HCT116 (cell line): ENCODE measurements at places on chromosomes 2 and 18. TPM values are rescaled to one million over a fixed set of nuclear protein-coding genes. Genes with fewer than 3 reads are reported as not detected.
A peak's percentile ranks its signal among the peaks of the same experiment; 100 is the strongest.

DNA sequence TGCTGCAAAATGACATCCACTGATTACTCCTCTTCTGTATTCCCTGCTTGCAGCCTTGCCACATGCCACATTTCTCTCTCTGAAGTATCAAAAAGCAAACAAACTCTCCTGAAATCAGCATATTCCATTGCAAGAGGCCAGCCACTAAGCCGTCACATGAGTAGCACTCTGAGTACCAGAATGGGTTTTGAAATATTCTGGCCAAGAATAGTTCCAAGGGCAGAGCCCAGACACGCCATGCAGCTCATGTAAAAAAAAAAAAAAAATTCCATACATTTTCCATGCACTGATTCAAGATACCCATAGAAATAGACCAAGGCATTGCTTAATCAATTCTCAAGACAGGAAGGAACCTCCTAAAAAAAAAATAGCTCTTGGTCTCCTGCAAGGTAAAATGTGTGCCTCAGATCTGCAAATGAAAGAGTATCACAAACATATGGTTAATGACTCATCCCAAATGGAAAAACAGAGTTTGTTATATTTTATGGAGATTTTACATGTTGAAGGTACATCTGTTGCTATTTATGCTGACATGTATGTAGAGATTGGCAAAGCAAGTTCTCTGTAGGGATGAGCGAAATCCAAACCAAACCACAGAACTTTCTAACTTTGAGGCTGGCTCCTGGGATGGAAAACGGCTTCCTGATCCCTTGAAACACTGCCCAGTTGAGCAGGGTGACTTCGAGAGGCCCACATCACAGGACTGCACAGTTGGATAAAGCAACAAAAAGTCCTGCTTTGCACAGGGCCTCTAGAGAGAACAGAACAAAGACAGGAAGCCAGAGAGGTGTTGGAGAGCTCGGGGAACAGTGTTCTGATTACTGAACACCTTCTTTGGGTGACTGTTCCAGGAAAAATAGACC lies 346.2 kb downstream of the ZNF521 start:
- H3K4me3 ChIP-seq = no peak overlapping the region
- no peak for DNase-seq
- no peaks in the 10 kb centered on the region for H3K36me3 ChIP-seq

Gene LIMS4
- total RNA-seq = 1.1 TPM

GRCh38 chr18:45277908-45278307 lies 337.4 kb upstream of the SLC14A2 start:
- H3K27me3 ChIP-seq = no peaks in the 10 kb centered on the region
- no peaks in the 10 kb centered on the region for H3K4me1 ChIP-seq
- H3K4me3 ChIP-seq = no peak overlapping the region
- DNase-seq = no peak

DNA sequence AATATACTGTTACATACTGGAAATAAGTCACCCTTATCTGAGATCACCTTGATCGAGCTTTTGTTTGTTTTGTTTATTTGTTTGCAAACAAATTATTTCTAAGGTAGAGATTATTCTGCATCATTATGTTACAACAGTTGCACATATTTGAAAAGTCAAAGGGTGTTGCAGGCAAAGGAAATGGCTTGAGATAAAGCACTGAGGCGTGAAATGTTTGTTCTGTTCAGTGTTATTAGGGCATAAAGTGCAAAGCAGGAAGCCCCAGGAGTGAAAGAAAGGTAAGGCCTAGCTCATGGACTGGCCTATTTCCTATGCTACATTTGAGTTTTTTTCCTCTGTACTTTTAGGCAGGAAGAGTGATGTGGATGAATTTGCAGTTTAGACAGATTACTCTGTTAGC lies 1815.6 kb upstream of the LRRTM1 start:
- no peak overlapping the region for H3K27ac ChIP-seq
- H3K36me3 ChIP-seq = no peaks in the 10 kb centered on the region
- H3K4me1 ChIP-seq = no peaks in the 10 kb centered on the region
- H3K4me3 ChIP-seq = no peak overlapping the region
- H3K27me3 ChIP-seq = no peaks in the 10 kb centered on the region
- no peak for DNase-seq

DNA sequence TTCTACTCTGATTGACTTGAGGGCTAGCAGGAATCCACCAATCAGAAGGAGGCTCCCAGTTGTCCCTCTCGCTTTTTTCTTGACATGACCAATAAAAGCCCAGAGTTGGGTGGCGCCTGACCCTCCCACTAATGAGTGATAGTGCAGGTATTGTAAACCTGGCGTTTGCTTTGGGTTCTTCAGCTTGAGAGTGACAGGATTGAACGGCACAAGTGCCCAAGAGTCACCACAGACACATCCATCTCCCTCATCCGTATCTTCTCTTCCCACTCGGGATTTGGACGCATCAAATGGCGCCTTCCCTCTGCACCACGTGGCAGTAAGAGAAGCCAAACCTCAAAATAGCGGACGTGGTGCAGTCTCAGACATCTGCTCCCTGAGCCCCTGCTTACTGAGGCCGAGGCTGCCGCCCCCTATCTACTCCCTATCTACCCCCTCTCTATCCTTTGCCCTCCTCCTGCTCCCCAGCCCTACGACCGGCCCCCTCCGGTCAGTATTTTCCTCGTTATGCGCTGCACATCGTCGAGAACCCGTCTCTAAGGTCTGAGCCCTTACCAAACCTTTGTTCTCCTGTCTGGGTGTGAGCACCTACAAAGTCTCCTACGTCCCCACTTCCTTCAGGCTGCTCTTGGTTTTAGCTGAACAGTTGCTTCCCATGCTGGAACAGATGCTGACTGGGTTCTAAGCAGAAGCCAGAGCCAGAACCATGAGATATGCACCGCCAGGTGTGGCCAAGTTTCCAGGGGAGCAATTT lies 881 bp upstream of the FAM161A start:
- no peaks in the 10 kb centered on the region for H3K36me3 ChIP-seq
- peak overlapping the region; percentile 61 for H3K4me3 ChIP-seq
- H3K27me3 ChIP-seq = no peaks in the 10 kb centered on the region
- H3K4me1 ChIP-seq = peaks cover 26% of the 10 kb centered on the region

Gene RUFY4
- total RNA-seq = 0.27 TPM

- H3K27me3 ChIP-seq = no peaks in the 10 kb centered on the region
- H3K4me1 ChIP-seq = peaks cover 17% of the 10 kb centered on the region
- H3K36me3 ChIP-seq = no peaks in the 10 kb centered on the region
Observed at GRCh38 chr2:100782380-100782878, 37.5 kb upstream of the NPAS2 start.

Gene FSHR
- not detected for total RNA-seq

- no peaks in the 10 kb centered on the region for H3K27me3 ChIP-seq
- no peaks in the 10 kb centered on the region for H3K36me3 ChIP-seq
- no peaks in the 10 kb centered on the region; the same call in 1 of the 2 replicates for H3K4me1 ChIP-seq
- H3K4me3 ChIP-seq = no peak overlapping the region
- no peak for DNase-seq
- no peak overlapping the region for H3K27ac ChIP-seq
Observed at GRCh38 chr2:239753401-239753837, 271.7 kb downstream of the NDUFA10 start.

Gene MC5R
- total RNA-seq = not detected

DNA sequence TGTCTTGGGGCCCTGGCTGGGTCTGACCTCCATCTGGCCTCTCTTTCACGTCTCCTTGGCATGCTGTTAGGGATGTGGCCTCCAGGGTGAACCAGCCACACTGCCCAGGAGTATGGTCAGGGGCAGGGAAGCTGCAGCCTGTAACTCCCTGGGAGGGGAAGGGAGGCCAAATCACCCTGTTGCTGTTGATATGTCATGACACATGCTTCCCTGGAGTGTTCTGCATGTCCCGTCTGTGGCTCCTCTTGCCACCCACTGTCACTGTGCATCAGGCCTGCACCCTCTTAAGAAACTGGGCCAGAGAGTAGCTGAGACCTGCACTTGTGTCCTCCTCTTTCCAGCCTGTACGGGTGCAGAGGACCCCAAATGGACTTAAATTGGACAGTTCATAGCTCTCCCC lies 221.3 kb downstream of the FHOD3 start:
- no peaks in the 10 kb centered on the region for H3K36me3 ChIP-seq
- H3K27me3 ChIP-seq = no peaks in the 10 kb centered on the region
- H3K27ac ChIP-seq = no peak overlapping the region
- H3K4me3 ChIP-seq = no peak overlapping the region
- no peak for DNase-seq
- H3K4me1 ChIP-seq = no peaks in the 10 kb centered on the region

DNA sequence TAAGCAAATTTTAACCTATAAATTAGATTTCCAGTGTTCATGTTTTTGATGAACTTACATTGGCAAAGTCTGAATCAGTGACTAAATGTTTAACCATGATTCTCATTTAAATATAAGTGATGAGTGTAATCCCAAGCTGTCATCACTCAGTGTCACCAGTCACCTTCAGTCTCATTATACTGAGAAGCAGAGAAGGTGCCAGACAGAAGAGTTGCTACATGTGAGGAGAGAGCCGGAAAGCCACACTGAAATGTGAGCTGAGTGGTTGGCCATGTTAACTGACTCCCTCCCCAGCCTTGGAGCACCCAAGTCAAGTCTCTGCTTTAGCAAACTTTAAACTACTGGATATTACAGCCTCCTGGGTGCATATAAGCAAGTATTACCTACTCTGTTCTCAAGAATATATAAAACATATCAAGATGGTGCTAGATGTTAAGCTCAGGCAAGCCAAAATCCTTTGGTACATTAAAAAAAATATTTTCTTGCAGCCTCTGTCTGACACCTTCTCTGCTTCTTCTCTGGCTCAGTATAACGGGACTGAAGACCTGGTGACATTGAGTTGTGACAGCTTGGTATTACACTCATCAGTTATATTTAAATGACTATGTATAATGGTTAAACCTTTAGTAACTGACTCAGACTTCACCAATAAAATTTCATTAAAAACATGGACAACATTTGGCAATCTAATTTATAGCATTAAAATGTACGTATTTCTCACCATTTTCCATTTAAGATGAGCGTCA lies 75.8 kb upstream of the MAP3K20 start:
- no peak for DNase-seq
- peaks cover 4% of the 10 kb centered on the region; the same call in 1 of the 2 replicates for H3K4me1 ChIP-seq
- H3K27ac ChIP-seq = no peak overlapping the region

GRCh38 chr2:221077251-221077650 lies 494.9 kb downstream of the EPHA4 start:
- no peak overlapping the region for H3K27ac ChIP-seq
- H3K27me3 ChIP-seq = no peaks in the 10 kb centered on the region
- H3K4me3 ChIP-seq = no peak overlapping the region
- no peaks in the 10 kb centered on the region for H3K4me1 ChIP-seq

DNA sequence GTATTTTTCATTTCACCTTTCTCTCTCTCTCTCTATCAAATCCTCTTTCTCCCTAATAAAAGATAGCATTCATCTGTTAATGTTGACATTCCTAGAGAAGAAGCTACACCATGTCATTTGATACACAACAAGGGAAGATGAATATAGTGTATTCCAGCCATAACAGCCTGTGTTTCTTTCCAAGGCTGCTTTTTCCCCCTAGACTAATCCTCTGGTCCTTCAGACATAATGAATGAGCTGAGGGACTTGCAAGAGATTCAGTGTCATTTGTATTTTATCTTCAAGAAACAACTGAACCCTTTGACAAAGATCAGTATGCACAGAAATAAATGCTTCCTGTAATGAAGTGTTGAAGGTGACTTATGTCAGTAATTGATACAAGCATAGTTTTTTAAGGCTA lies 284.0 kb upstream of the NXPH2 start:
- H3K4me3 ChIP-seq = no peak overlapping the region
- no peak for DNase-seq
- H3K27me3 ChIP-seq = no peaks in the 10 kb centered on the region
- no peaks in the 10 kb centered on the region for H3K36me3 ChIP-seq
- H3K4me1 ChIP-seq = no peaks in the 10 kb centered on the region

GRCh38 chr2:116585669-116586327 lies 1228.7 kb upstream of the DDX18 start:
- DNase-seq = no peak
- H3K27me3 ChIP-seq = no peaks in the 10 kb centered on the region
- H3K4me1 ChIP-seq = no peaks in the 10 kb centered on the region
- no peak overlapping the region for H3K27ac ChIP-seq
- no peak overlapping the region for H3K4me3 ChIP-seq
- H3K36me3 ChIP-seq = no peaks in the 10 kb centered on the region

DNA sequence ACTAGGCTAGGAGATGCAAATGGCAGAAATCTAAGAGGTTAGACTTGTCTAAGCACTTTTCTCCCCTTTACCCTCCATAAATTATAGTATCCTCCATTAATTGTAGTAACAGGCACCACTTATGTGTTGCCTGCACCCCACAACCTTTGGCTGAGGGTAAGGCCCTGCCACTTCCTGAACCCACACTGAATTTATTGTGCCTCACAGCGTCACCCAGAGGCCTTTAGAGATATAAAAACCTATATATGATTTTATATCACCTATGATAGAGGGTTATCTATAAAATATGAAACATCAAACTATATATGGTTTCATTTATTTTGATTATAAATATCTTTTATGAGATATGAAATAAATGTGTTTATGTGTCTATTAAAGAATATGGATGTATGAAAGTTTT lies 2.6 kb downstream of the UGT1A9 start:
- H3K27ac ChIP-seq = no peak overlapping the region
- H3K27me3 ChIP-seq = peaks cover 9% of the 10 kb centered on the region; the same call in 1 of the 2 replicates
- no peaks in the 10 kb centered on the region for H3K4me1 ChIP-seq
- no peaks in the 10 kb centered on the region for H3K36me3 ChIP-seq
- DNase-seq = no peak

- no peak overlapping the region for H3K4me3 ChIP-seq
- no peak for DNase-seq
- H3K27ac ChIP-seq = no peak overlapping the region
- peaks cover 13% of the 10 kb centered on the region for H3K4me1 ChIP-seq
- no peaks in the 10 kb centered on the region for H3K27me3 ChIP-seq
Observed at GRCh38 chr2:209663656-209664055, 108.0 kb upstream of the UNC80 start.

Gene GKN1
- total RNA-seq = not detected

Gene SDC1
- 32.0 TPM for total RNA-seq

DNA sequence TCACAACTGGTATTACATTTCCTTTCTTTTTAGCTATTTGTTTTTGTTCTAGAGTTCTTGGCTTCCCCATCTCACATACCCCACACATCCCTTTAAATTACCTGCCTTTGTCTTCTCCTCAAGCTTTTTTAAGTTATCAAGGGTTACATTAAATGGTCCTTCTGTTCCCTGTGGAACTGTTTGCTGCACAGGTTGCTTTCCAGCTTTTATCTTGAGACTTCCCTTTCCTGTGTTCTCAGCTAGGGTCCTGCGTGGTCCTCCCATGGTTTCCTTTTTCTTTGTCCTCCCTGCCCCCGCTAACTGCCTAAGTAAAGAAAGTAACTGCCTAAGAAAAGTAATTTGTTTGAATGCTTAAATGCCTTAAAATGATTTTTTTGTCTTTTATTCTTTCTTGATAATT lies 66.8 kb downstream of the EPB41L5 start:
- no peak overlapping the region for H3K27ac ChIP-seq
- no peak overlapping the region for H3K4me3 ChIP-seq
- H3K36me3 ChIP-seq = no peaks in the 10 kb centered on the region
- H3K4me1 ChIP-seq = no peaks in the 10 kb centered on the region

- H3K27ac ChIP-seq = no peak within 1 kb of the TSS
- no peaks in the 10 kb centered on the region for H3K27me3 ChIP-seq
- H3K4me3 ChIP-seq = no peak within 1 kb of the TSS
- no peaks in the 10 kb centered on the region for H3K36me3 ChIP-seq
- DNase-seq = no peak
- H3K4me1 ChIP-seq = no peaks in the 10 kb centered on the region
Observed at GRCh38 chr2:113058998-113059960, at the start of gene IL36RN. IL36RN (plus strand) TSS chr2:113059198; CDS start chr2:113059439, 241 bp downstream.

GRCh38 chr2:26997394-26997793 lies 27.0 kb downstream of the MAPRE3 start:
- H3K36me3 ChIP-seq = no peaks in the 10 kb centered on the region
- no peak overlapping the region for H3K4me3 ChIP-seq
- H3K4me1 ChIP-seq = peaks cover 6% of the 10 kb centered on the region
